ENCODE measurements at places on chromosomes 3 and 15.

GRCh38 chr15:63163217-63163616, 5.9 kb upstream of the RPS27L start:
- no peaks in the 10 kb centered on the region for H3K4me1 ChIP-seq
- no peaks in the 10 kb centered on the region for H3K36me3 ChIP-seq
- H3K27ac ChIP-seq: no peak overlapping the region
- DNase-seq: no peak

DNA sequence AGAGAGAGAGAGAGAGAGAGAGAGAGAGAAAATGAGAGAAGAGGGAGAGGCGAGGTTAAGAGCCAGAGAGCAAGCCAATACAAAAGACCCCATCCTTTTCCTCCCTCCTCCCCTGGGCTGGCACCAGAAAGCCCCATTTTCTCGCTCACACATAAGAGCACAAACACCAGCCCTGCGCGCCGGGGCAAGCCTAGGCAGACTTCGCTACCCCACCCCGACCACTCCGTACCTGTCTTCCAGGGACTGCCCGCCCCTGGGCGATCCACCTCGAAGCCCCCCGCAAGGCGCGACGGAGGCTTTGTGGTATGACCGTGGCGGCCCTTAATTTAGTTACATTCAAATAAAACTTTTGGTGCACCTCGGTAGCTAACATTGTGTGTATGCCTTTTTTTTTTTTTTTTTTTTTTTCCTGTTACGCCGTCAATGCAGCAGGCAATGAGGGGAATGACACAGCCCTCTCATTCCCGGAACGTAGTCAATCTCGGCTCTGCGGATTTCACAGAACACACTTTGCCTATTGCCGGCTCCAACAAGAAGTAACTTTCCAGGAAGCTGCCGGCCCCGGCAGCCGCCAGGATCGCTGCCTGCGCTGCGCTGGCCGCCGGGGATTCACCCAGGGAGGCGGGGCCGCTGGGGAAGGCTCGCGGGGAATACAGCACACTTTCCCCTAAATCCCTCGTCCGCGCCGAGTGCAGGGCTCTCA, 7.7 kb downstream of the BCL6 start:
- peaks cover 17% of the 10 kb centered on the region for H3K4me1 ChIP-seq
- H3K27ac ChIP-seq: peak overlapping the region; percentile 95
- peak overlapping the region; percentile 94 for H3K4me3 ChIP-seq
- no peaks in the 10 kb centered on the region for H3K27me3 ChIP-seq
- H3K36me3 ChIP-seq: no peaks in the 10 kb centered on the region

DNA sequence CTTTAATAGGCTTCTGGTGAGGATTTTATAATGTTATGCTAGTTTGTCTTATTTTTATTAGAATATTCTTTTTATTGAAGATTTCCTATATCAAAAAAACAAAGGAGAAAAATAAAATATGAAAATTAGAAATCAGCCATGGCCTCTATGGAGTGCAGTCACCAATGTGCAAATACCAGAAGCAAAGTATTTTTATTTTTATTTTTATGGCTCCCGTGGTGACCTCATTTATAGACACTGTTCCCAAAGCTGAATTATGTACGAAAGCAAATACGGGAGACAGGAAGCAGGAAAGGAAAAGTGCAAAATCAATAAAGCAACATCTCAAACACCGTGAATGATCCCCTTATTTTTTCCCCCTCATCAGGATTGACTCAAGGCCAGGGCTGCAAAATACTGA, 35.1 kb downstream of the DAZL start:
- H3K36me3 ChIP-seq: no peaks in the 10 kb centered on the region
- H3K27me3 ChIP-seq: no peaks in the 10 kb centered on the region
- DNase-seq: no peak

DNA sequence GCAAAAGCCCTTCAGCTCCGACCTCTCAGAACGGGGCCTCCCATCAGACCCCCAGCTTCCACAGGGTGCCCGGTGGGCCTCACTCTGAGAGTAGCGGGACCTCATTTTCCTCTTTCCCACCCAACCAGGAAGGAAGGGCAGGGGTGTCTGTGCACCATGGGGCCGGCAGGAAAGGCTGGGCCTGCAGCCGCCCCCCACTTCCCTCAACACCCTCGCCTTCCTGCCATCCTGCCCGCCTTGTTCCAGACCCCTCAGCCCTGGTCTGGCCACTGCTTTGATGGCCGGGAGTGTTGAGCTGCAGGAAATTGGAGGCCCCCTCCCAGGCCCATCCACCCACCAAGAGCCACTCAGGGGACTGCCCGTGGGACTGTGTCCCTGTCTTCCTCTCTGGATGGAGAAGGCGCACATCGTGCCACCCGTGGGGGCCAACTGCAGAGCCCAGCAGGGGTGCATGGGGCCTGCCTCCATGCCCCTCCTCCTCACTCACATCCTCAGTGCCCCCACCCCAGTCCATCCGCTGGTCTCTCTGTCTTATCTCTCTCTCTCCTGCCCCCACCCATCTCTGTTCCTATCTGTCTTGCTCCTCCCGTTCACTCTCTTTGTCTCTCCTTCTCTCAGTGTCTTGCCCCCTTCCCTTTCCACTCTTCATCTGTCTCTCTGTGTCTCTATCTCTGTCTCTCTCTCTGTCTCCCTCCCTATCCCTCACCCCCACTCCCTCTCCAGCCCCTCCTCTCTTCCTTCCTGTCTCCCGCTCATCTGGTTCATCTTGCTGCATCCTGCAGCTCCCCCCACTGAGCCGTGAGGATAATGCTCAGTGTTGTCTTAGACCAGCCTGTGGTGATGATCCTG, 1.8 kb upstream of the PLXND1 start:
- H3K4me1 ChIP-seq: peaks cover 14% of the 10 kb centered on the region
- no peak for DNase-seq
- no peaks in the 10 kb centered on the region for H3K36me3 ChIP-seq

- H3K27me3 ChIP-seq: no peaks in the 10 kb centered on the region
- DNase-seq: no peak
- no peaks in the 10 kb centered on the region for H3K4me1 ChIP-seq
- no peak overlapping the region for H3K27ac ChIP-seq
- no peak overlapping the region for H3K4me3 ChIP-seq
Observed at GRCh38 chr3:141431411-141432378, 55.1 kb upstream of the RASA2 start.

- DNase-seq: no peak
- no peak overlapping the region for H3K27ac ChIP-seq
- H3K27me3 ChIP-seq: no peaks in the 10 kb centered on the region
- no peaks in the 10 kb centered on the region for H3K4me1 ChIP-seq
Observed at GRCh38 chr3:101020351-101021015, 27.3 kb upstream of the ABI3BP start.

Measured in effector memory CD4-positive, alpha-beta T cell (primary cell).